ENCODE measurements at places on chromosomes 11 and 22.

DNA sequence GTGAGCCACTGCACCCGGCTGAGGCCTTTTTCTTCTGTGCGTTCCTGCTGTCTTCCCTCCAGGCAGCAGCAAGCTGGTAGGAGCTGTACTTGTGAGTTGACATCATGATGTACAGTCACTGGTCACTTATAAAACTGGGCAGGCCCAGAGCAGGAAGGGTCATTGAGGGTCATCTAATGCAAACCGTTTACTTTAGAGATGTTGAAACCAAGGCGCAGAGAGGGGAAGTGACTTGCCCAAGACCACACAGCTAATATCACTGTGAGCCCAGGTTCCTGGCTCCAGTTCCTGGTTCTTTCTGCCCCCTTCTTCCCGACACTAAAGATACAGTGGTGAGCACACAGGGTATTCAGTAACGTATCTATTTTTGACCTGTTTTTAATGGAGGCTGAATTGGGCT lies 27.3 kb downstream of the PTPRJ start:
- DNase-seq, result no peak

- no peak for DNase-seq
Observed at GRCh38 chr22:46018859-46019258, 41.9 kb upstream of the WNT7B start.

DNA sequence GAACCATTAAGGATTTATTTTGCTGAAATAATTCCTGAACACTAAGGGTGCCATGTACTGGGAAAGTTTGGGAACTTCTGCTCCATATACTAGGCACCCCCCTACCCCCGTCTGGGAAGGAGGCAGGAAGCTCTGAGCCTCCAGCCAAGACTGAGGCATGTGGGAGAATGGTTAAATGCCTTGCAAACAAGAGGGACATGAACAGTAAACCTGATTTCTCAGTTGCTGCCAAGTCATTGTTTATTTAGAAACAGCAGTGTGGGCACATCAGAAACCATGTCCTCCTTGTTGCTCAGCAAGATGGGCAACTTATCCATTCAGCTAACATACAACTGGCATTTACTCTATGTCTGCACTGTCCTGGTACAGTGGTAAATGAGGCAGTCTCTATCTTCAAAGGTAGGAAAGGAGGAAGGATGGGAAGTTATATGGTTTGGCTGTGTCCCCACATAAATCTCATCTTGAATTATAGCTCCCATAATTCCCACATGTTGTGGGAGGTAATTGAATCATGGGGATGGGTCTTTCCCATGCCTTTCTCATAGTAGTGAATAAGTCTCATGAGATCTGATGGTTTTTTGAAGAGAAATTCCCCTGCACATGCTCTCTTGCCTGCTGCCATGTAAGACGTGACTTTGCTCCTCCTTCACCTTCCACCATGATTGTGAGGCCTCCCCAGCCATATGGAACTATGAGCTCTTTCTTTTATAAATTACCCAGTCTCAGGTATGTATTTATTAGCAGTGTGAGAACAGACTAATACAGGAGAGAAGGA lies 459.1 kb downstream of the MIAT start:
- DNase-seq, result no peak

GRCh38 chr11:115716601-115717529 lies 212.7 kb upstream of the CADM1 start:
- DNase-seq, result no peak

DNA sequence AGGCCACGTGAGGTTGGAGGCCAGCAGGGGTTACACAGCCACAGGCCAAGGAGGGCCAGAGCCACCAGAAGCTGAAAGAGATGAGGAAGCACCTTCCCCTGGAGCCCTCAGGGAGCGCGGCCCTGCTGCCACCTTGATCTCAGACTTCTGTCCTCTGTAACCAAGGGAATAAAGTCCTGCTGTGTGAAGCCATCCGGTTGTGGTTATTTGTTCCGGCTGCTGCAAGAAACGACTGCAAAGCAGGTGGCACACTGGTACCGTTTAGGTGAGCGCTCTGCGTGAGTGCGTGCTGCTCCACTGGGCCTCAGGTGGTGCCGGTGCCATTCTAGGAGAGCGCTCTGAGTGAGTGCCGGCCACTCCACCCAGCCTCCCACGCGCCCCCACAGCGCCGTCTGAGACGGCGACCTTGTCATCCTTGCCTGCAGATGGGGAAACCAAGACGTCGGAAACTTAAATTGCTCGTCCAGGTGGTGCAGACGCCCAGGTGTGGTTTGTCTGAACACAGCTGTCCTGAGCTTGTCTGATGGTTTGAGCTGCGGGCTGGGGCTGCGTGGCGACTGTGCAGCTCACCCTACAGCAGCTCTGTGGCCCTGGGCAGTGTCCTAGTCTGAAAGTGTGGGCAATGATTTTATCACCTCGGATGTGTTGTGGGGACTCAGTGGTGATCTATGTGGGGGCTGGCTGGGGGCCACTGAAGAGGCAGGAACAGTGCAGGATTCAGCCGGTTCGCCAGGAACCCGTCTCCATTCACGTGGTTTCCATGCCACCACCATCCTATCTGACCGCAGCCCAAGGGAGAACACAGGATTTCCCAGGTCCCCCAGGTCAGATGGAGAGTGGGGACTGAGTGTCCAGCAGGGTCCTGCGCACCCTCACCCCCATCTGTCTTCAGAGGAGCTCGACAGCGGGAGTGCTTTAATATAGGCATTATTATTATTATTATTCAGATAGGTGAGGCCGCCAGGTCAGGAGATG lies 4.6 kb upstream of the MRGPRG start:
- no peak for DNase-seq

DNA sequence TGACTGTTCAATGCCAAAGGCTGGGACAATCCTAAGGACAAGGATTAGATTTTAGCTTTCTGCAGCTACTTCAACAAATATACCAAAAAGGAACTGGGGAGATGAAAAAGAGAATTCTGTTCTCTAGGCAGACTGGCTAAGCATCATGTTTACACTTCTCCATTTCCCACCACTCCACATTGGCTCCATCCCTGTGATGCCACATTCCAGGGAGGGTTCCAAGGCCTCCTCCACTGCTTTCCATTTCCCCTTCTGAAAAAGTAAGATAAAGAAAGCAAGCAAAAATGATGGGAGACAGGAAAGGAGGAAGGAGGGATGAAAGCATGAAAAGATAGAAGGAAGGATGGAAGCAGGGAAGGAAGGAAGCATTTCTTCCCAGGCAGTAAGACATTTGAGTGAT lies 315.8 kb downstream of the BLID start:
- DNase-seq, result no peak

- DNase-seq, result no peak
Observed at GRCh38 chr11:944711-945470, 19.2 kb downstream of the AP2A2 start.

DNA sequence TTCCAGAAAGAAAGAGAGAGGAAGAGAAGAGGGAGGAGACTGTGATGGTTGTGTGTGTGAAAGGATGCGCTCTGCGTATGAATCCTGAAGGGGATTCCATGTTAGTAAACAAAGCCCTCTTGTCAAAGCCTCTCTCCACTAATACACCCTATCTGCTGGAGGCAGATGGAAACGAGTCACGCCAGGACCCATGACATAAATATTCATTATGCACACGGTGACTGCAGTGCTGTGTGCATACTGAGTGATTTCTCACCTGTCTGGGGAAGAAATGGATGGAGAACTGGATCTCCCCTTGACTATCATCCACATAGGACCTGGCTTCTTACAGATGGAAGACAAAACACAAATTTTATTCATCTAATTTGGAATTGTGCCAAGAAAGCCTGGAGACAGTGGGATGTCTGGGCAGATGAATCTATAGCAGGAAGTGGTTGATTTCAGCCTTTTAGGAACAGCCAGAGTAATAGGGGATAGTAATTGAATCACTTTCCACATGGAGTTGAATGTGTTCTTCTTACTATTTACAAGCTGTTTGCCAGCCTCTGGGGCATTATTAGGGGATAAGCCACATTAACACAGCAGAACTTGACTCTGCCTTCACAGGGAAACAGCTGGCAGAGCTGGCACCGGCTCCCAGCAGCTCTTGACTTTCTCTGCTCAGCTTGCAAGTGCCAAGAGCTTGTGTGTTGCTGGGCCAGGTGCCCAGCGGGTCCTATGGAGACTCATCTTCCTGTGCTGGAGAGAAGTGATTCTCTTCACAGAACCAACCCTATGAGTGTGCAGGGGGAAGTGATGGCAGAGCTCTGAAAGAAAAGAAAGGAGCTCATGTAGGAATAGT lies 9.0 kb downstream of the MTNR1B start:
- no peak for DNase-seq

- DNase-seq, result peak; percentile 30
Observed at GRCh38 chr11:83162377-83162776, 5.4 kb downstream of the PCF11 start.

DNA sequence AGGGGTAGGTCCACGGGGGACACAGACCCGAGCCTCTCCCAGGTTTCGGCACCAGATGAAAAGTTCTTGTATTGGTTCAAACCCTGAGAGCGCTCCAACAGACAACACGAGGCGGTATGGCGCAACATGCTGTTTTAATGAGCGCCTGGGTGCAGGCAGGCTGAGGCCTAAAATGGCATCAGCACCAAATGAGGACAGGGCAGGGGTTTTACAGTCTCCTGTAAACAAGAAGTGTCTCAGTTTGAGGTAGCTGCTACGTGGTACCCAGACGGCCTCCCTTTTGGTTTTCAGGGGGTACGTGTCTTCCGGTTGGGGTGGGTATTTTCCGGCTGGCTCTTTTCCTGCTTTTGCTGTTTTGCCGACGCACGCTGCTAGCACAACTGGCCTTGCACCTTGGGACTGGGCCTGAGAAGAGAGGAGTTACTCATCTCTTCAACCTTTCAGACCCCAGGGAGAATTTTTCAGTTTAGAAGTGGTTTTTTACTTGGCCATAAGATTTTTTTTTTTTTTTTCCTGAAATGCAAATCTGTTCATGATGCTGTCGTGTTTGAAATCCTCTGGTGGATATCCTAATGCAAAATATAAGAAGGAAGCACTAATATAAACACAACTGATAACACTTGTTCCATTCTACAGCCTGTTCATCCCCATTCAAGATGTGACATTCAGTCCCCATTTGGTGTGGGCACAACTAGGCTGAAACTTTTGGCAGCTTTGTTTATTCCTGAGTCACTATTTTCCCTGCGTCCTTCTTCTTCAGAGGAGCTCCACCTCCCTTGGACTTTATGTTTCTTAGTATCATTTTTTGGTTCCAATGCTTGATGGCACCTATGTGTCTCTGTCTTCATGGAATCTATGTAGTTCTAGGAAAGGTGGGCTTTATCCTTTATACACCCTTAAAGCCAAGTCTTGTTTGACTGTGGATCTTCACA lies 6.5 kb downstream of the PPFIBP2 start:
- peak; percentile 33 for DNase-seq

- no peak for DNase-seq
Observed at GRCh38 chr11:132451942-132452601, 1080.2 kb downstream of the OPCML start.

DNA sequence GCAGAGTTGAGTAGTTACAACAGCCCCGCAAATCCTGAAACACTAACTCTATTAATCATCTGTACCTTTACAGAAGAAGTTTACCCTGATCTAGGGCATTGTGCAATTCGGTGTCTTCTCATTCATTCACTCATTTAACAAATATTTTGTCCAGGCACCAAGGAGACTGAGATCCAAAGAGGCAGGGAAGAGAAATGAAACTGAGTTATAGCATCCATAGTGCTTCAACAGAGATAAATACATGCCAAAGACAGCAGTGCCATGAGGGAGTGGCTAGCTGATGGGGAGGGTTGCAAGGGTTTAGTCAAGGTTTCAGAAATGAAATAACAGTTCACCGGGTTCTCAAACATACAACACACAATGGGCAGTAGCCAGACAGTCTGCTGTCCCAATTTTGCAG lies 40.2 kb upstream of the MTNR1B start:
- no peak for DNase-seq

DNA sequence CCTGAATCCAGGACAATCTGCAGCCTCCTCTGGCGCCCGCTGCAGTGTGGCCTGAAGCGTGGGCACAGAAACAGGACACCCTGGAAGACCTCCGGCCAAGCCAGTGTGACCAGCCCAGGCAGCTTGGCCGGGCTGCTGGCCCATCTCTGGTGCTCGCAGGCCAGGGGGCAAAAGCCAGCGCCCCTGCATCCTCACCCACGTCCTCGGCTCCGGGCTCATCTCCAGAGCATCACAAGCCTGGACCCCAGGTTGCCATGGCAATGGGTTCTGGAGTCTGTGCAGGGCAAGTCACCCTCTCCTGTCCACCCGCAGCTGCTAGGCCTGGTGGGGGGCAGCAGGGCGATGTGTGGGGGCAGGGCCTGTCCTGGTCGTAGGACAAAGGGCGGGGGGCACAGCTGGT lies 9.3 kb upstream of the PDGFB start:
- no peak for DNase-seq

DNA sequence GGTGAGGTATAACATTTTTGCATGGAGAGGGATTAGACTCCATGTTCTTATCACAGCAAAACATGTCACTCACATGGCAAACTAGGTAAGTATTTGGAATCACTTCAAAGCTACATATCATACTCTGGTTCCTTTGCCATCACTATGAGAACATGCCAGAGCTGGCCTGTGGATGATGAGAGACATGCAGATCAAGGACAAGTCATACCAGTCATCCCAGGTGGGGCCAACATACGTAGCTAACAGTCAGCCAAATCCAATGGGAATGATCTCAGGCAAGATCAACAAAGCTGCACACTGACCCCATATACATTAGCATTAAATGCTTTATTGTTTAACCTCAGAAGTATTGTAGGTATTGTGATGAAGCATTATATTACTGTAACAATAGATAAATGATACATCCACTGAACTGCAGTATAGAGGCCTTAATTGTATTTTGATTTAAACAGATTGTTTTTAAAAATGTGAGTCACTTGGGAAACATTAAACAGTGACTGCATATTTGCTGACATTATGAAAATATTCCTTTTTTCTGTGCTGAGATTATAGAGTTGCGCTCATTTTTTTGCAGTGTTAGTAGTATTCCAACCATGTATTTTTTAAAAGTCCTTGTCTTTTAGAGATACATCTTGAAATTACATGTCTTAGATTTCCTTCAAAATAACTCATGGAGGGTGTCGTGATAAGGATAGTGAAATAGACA lies 37.3 kb upstream of the ARL14EP start:
- DNase-seq, result no peak

- DNase-seq, result no peak
Observed at GRCh38 chr11:34225091-34225490, 119.7 kb downstream of the NAT10 start.

DNA sequence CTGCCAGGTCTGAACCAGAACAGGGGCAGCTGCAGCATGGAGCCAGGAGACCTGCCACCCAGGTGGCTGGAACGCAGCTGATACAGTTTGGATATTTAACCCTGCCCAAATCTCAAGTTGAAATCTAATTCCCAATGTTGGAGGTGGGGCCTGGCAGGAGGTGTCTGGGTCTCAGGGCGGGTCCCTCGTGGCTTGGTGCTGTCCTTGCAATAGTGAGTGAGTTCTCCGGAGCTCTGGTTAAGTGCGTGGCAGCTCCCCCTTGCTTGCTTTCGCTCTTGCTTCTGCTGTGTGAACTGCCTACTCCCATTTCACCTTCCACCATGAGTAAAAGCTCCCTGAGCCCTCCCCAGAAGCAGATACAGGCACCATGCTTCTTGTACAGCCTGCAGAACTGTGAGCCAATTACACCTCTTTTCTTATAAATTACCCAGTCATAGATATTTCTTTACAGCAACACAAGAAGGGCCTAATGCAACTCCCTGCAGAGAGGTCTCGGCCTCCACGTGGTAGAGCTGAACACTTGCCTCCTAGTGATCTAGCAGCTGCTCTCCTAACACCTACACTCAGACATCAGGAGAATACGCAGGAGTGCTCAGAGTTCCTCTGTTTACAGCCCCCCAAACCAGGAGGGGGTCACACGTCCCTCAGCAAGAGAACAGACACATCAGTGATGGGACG lies 203.7 kb downstream of the CTTN start:
- DNase-seq, result no peak

- DNase-seq, result no peak
Observed at GRCh38 chr22:44362249-44363012, 49.7 kb upstream of the SHISAL1 start.

Data from germinal center (tissue), 1 donor.